Suppressor macrophage treated with lipopolysaccharide for 4 hours (primary cell): ENCODE measurements at places on chromosomes 7 and 10.
A peak's percentile ranks its signal among the peaks of the same experiment; 100 is the strongest.

- DNase-seq, result no peak
Observed at GRCh38 chr10:12699258-12699700, 302.2 kb downstream of the CCDC3 start.

- no peak for DNase-seq
Observed at GRCh38 chr10:112953174-112954159, 3.4 kb downstream of the TCF7L2 start.

GRCh38 chr7:142804728-142805207 is 34.0 kb downstream of the PRSS2 start:
- no peak for DNase-seq

DNA sequence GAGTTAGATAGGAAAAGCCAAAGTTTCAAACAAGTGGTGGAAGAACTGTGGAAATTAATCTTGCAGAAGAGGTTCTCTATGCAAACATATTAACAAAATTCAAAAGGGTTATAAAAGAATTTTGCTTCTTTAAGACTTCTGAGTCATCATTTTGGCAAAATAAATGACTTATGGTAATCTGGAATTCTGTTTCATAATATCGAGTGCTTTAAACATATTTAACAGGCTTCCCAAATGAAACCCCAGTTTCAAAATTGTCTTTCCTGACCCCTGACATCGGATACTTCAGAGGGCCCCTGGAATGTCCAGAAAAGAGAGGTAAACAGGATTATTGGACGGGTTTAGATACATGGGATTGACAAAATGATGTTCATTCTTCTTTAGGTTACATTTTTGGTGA is 444.6 kb downstream of the HTR7 start:
- no peak for DNase-seq

DNA sequence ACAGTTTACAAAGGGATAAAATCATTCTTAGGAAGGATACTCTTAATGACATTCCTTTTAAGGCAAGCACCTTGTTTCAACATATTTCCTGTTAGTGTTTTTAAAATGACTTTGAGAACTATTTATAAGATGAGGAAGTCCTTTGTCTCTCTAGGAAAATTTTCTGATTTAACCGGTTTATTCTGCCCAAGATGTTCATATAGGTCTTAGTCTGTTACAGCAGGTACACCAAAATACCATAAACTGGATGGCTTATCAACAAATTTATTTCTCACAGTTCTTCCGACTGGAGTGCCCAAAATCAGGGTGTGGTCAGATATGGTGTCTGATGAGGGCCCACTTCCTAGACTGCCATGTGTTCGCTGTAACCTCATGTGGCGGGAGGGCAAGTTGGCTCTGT is 77.9 kb downstream of the GSAP start:
- DNase-seq, result peak; percentile 48
